ENCODE measurements at places on chromosomes 2 and 18.
A peak's percentile ranks its signal among the peaks of the same experiment; 100 is the strongest.

- no peak for DNase-seq
Observed at GRCh38 chr2:55720417-55720816, 26.8 kb upstream of the PNPT1 start.

DNA sequence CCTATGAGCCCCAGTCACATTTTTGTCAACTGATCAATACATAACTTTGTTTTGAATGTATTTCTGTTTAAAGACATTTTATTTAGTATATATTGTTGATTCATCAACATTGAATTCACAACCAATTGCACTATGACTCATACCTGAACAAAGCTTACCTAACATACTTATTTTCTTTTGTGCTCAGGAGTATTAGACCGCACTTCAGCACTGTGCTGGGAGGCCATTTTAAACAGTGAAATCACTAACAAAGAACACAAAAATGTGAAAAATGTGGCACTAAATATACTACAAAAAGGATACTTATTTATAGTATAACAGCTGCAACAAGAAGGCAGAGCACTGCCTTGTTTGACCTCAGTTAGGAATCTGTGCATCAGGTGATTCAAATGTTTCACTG lies 12.4 kb upstream of the IFIH1 start:
- DNase-seq = no peak

DNA sequence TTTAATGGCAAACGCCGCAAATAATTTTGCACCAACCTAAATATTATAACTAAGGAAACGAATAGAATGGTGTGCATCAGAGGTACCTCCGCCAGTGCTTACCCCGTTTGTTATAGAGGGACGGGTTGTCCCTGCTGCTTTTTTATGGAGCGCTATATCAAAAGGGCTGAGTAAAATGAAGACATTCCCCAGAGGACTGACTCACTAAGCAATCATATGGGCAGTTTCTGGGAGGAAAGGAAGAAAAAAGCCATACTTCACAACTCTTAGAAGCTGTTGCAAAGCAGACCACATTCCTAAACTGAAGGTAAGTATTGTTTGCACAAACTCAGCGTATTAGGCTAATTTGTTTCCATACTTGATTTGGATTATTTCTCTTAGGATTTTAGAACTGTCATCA lies 12.9 kb downstream of the ID2 start:
- DNase-seq = peak; percentile 56

- DNase-seq = no peak
Observed at GRCh38 chr2:16119741-16120140, 179.4 kb downstream of the MYCN start.

GRCh38 chr2:41994661-41995060 lies 53.2 kb upstream of the PKDCC start:
- no peak for DNase-seq

GRCh38 chr2:213476641-213477040 lies 192.4 kb downstream of the SPAG16 start:
- no peak for DNase-seq

DNA sequence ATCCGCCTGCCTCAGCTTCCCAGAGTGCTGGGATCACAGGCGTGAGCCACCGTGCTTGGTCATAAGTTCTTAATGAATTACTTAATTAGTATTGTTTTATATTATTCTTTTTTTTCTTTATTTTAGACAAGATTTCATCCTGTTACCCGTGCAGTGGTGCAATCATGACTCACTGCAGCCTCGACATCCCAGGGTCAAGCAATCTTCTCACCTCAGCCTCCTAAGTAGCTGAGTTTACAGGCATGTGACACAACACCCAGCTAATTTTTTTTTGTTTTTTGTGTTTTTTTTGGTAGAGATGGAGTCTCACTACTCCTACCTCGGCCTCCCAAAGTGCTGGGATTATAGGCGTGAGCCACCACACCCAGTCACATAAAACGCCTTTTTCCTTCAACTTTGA lies 17.3 kb downstream of the C2orf42 start:
- no peak for DNase-seq

- no peak for DNase-seq
Observed at GRCh38 chr2:189900726-189901125, 116.5 kb downstream of the PMS1 start.

GRCh38 chr18:28995319-28995718 lies 818.4 kb upstream of the CDH2 start:
- DNase-seq = no peak

- peak; percentile 84 for DNase-seq
Observed at GRCh38 chr2:8169443-8169842, 512.4 kb upstream of the ID2 start.

- no peak for DNase-seq
Observed at GRCh38 chr2:36753706-36754221, 57.3 kb downstream of the VIT start.

DNA sequence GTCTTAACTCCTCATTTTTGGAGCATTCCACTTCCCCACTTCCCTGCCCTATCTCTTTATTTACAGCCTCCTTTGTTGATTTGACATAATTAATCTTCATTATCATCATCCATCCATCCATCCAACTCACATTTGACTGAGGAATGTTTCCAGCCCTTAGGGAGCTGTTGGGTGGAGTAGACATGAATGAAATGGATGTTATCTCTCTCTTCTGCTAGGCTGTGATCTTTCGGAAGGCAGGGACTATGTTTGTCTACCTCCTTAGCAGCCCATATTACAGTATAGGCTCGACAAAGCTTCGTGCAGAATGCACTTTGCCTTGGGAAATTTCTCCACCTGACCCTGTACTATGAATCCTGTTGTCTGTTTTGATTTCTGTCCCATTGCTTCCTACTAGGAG lies 7.7 kb upstream of the EFEMP1 start:
- DNase-seq = no peak

- DNase-seq = no peak
Observed at GRCh38 chr2:129798626-129799025, 180.8 kb upstream of the RAB6C start.

DNA sequence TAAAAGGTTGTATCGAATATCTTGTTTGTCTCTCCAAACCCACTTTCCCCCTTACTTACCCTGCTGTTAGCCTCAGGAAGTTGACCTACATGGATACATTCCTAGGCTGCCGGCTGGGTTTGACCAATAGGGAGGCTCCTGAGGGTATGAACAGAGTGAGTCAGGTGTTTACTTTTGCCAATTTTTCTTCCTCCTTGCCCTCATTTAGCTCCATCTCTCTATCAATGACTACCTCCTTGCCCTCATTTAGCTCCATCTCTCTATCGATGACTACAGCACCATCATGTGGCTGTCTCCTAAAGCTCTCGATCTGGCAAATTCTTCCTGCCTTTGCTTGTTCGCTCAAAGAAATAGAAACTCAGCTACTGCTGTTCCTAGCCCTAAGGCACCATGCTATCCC lies 571.9 kb upstream of the CRIM1 start:
- no peak for DNase-seq

- DNase-seq = no peak
Observed at GRCh38 chr2:14806613-14807012, 174.1 kb downstream of the LRATD1 start.

DNA sequence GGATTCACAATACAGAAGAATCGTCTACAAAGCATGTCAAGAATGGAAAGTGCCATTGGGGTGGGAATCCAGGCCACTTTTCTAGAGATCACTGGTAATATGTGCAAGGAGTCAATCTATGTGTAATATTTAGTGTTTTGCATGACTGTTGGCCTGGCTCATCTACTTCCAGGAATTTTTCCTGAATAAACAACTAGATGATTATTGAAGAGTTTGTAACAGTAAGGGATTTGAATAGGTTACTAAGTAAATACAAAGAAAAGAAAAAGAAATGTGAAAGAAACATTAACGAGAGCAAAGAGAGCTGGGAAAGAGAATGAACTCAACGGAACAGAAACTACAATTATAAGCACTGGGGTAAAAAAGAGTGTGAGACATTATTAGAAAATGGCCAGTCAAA lies 406.0 kb downstream of the TGIF1 start:
- DNase-seq = no peak

DNA sequence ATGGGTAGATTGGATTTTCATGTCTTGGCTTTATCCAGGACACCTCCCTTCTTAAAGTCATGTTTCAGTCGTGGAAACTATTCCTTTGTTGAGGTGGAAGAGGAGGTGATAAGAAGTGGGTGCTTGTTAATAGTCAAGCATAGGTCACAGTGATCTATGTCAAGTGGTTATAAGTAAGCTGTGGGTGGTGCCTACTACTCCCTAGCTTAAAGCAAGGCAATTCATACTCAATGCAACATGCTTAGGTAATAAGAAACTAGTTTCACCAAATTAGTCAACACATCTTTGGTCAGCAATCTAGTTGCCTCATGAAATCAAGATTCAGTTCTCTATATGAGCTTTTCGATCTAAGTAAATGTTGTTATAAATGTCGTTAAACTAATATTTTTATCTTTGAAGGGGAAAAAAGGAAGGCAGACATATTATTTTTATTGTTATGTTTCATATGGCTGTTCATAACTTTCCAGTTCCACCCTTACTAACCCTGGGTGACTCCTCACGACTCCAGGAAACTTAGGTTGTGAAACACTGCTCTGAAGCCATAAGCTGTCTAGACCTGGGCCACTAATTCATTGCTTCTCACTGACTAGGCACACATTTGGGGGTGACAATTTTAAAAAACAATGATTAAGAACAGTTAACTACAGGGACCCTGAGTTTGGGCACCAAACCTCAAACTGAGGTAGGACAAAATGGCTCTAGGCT lies 5.8 kb upstream of the ABCB11 start:
- no peak for DNase-seq

GRCh38 chr2:42051543-42052235 lies 3.9 kb downstream of the PKDCC start:
- no peak for DNase-seq

DNA sequence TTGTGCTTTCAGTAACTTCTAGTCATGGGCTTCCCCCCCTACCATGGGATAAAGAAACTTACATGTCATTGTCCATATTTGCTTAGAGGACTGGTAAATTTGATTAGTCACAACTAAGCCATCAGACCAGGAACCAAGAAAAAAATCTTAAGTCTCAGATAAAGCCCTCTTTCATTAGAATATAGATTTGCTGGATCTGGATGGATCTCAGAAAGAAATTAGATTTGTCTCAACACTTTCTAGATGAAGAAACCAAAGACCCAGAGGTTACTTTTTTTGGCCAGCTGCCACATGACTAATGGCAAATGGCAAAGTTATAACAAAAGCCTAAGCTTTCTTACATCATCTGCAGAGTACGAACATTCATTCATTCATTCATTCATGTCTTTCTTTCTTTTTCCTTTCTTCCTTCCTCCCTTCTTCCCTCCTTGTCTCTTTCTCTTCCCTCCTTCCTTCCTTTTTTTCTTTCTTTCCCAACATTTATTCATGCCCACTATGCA lies 60.2 kb downstream of the CDCA7 start:
- DNase-seq = peak; percentile 78

GRCh38 chr2:207055257-207055656 lies 110.5 kb downstream of the KLF7 start:
- no peak for DNase-seq

- no peak for DNase-seq
Observed at GRCh38 chr2:14720319-14720718, 87.8 kb downstream of the LRATD1 start.

DNA sequence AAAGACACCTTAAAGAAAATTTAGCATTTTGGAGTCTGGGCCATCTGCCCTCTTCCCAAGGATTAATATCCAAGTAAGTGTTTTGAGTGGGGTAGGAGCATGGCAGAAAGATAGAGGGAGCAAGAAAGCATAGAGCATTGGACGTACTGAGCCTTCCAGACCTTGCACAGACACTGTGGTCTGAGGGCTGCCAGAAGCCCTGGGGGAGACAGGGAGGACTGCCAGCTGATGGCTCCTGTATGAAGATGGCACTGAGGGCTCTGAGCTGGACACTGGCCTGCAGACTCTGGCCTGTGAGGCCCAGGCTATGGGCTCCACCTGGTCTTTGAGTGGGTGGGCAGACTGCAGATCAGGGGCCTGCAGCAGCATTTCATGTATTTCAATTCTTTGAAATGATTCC lies 2.9 kb upstream of the PKDCC start:
- DNase-seq = no peak

DNA sequence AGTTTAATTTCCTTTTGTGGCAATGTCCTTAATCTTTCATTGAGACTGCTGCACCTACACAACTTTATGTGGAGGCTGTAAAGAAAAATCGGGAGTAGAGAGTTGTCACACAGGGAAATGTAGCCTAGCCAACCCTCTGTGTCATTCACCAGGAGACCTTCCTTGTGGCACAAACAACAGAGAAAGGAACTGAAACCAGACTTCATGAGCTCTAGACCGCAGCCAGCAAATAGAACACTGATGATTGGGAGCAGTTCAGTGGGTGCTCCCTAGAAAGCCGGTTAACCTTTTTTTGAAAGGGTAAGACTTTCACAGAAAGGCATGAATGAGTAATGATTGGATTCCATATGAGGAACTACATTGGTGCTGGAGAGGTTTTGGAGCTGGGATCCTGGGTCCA lies 1752.4 kb upstream of the CELF4 start:
- no peak for DNase-seq

DNA sequence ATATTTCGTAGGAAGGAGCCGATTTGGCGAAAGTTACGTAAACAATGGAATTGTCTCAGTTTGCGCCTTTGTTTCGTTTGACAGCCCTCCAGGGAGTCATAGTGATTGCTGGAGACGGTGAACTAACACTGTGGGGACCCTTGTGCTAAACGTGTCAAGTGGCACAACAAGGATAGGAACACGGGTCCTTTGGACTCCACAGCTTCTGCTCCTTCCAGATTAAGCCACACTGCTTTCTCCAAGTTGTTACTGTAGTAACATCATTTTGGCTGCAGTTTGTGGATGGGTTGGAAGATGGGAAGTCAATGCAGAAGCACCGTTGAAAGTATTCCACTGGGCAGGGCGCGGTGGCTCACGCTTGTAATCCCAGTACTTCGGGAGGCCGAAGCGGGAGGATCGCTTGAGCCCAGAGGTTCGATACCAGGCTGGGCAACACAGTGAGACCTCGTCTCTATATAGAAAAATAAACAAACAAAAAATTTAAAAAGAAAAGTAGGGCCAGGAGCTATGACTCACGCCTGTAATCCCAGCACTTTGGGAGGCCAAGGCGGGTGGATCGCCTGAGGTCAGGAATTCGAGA lies 636 bp upstream of the IMMT start:
- no peak for DNase-seq
